Keratinocyte (primary cell): ENCODE measurements at places on chromosomes 6 and 20.

GRCh38 chr6:106077170-106077569 lies 9.0 kb upstream of the PRDM1 start:
- H3K27me3 ChIP-seq, result no peaks in the 10 kb centered on the region
- H3K27ac ChIP-seq, result no peak overlapping the region

DNA sequence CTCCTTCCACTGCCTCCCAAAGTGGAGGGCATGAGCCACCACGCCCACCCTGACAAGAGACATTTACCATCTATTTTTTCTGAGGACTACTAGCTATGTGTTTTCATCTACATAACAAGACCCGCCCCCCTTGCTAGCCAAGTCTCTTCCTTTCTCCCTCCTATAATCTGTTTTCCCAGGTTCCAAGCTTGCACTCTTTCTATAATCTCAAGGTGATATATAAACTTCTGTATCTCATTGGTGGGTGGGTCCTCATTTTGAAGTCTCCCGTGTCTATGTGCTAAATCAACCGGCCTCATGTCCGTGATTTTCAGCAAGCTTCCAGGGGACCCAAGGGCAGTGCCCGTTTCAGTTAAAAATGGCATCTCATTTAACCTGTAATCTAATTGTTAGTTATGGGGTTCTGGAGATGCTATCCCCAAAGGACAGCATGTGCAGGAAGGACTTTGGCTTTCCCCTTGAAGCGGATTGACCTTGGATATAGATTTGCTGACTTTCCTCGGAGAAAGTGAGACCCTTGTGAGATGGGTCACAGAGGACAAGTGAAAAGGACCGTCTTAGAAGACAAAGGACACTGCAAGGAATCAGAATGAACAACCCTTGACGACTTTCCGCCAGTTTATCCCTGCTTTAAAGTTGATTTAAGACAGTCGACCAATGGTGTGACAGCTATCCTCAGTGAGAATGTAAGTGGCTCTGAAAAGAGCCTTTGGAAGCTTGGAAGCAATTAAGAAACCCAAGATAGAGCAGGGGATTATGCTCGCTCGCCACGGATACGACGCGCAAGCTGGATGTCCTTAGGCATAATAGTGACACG lies 22.4 kb downstream of the OR2B2 start:
- peak overlapping the region; percentile 29 for H3K27ac ChIP-seq
- peaks cover 18% of the 10 kb centered on the region for H3K4me1 ChIP-seq
- no peak for DNase-seq
- H3K4me3 ChIP-seq, result peak overlapping the region; percentile 63
- no peaks in the 10 kb centered on the region for H3K27me3 ChIP-seq

DNA sequence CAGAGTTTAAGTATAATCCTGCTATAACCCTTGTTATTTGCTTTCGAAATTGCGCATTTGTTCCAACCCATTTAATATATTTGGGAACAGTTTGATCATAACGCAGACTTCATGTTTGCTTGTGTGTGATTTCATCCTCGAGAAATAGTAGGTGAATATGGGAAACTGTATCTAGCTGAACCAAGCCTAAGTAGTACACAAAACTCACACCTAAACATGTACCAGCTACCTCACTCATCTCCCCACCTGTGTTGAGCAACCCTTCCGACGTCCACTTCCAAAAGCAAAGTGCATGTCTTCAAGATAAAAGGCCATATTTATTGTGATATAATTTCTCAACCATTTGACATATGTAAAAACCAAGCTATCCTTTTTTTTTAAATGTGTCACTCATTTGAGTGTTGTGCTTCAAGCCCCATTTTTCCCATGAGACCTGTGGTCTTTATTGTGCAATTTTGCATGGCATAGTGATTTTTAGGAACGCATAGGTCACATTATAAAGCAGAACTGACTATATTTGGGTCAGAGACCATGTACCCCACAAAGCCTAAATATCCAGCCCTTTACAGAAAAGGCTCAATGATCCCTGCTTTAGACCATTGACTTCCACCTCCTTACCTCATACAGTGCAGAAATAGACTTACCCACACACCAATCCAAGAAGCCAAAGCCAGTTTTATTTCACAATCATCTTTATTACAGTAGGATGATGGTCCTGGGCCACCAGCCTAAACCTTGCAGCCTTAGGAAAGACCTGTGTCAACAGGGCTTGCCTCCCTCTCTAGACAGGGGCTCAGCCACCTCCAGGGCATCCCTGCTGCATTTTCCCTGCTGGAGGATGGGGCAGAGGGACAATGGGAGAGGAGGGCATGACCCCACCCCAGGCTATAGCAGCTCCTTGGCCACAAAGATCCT lies 7.1 kb downstream of the CCND3 start:
- no peak overlapping the region for H3K27ac ChIP-seq
- DNase-seq, result no peak
- H3K4me1 ChIP-seq, result peaks cover 13% of the 10 kb centered on the region
- H3K36me3 ChIP-seq, result peaks cover 56% of the 10 kb centered on the region

DNA sequence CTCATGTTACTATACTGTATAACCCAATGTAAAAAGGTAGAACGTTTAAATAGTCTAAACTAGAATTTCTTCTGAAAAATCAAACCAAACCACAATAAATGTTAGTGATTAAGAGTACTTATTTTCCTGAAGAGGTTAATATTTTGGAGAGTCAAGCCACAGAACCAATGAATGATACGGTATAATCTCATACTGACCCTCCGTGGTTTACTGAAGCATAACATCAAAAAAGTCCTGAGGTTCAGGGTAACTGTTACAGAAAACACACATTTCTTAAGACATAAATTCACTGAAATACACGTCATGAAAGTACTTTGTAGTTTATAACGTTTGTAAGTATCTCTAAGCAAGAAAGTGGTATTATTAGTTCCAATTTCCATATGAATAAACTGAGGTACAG lies 28.9 kb downstream of the ESF1 start:
- H3K27ac ChIP-seq, result no peak overlapping the region
- DNase-seq, result no peak
- no peaks in the 10 kb centered on the region for H3K36me3 ChIP-seq
- H3K27me3 ChIP-seq, result no peaks in the 10 kb centered on the region
- H3K4me3 ChIP-seq, result no peak overlapping the region

DNA sequence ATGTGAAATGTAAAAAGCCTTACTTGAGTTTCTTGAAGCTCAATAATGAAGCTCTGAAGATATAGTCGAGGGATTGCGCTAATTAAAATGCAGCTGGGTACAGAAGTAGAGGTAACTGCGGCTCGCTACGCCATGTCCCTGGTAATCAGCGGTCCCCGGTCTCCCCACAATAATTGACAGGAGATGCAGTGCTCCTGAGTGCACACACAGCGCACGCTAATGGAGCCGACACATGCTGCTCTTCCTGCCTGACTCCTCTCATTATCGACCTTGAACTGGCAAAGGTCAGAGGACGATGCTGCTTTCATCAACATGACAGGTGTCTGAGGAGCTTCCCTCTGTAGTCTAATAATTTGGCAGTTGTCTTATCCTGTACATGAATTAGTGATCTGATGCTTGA lies 365.9 kb downstream of the RNF144B start:
- H3K36me3 ChIP-seq, result no peaks in the 10 kb centered on the region
- H3K27ac ChIP-seq, result no peak overlapping the region
- H3K4me3 ChIP-seq, result no peak overlapping the region
- peaks cover 4% of the 10 kb centered on the region for H3K27me3 ChIP-seq
- no peak for DNase-seq
- H3K4me1 ChIP-seq, result no peaks in the 10 kb centered on the region

DNA sequence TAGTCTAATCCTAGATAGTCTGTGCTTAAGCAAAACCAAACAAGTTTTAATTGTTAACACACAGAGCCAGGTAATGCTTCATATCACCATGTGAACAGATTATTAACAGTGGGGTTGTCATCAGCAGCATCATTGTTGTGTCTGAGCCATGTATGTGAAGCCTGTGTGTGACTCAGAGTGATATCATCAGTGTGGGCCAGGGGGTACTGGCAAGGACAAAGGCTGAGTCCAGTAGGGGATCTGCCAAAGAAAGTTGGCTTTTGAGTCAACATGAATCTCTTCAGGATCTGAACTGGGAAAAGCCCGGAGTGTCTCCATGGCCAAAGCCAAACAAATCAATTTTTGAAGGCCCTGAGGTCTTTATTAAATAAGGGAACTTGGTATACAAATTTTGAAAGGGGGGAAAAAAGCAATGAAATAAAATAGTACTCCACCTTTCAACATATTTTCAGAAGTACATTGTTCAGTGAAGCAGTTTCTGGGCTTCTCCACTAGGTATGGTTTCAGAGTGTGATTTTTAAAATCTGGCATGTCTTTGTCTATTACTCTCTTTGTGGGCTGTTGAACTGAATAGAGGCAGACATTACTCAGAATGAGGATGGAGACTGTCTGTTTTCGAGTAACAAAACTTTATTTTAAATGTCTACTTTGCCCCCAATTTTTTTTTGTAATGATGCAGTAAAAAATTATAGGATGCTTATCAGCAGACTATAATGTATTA lies 444.2 kb upstream of the JAG1 start:
- H3K27ac ChIP-seq, result peak overlapping the region; percentile 95
- H3K4me1 ChIP-seq, result peaks cover 34% of the 10 kb centered on the region
- H3K36me3 ChIP-seq, result no peaks in the 10 kb centered on the region
- no peaks in the 10 kb centered on the region for H3K27me3 ChIP-seq
- peak; percentile 95 for DNase-seq

- peaks cover 73% of the 10 kb centered on the region for H3K27me3 ChIP-seq
- DNase-seq, result no peak
- H3K4me1 ChIP-seq, result no peaks in the 10 kb centered on the region
Observed at GRCh38 chr20:672963-673602, 2.5 kb downstream of the SCRT2 start.

DNA sequence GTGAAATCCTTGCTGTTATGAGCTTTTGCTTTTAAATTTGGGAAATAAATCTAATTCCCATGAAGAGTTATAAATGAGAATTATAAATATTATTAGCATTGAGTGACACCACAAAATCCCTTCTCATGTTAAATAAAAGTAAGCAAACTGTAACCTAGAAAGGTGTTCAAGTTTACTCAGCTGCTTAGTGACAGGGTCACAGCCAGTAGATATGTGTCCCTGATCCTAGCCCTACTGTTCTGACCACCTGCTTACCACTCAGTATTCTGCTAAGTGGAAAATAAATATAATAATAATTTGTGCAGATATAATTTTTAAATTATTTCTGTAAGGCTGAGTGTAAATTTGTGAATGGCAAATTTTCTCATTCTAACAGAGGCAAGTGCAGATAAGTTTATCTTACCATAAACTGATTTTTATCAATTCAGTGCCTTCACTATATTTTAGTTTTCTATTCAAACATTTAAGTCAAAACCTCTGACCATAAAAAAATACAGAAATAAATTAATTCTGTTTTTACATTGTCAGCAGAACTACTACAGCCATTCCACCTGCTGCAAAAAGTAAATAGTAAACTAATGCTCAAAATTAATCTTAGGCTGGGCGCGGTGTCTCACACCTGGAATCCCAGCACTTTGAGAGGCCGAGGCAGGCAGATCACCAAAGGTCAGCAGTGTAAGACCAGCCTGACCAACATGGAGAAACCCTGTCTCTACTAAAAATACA lies 118.2 kb downstream of the TENT5A start:
- DNase-seq, result no peak
- no peaks in the 10 kb centered on the region for H3K4me1 ChIP-seq
- H3K27me3 ChIP-seq, result no peaks in the 10 kb centered on the region

GRCh38 chr20:19920381-19921138 lies 96.6 kb upstream of the NAA20 start:
- no peak overlapping the region for H3K27ac ChIP-seq
- no peaks in the 10 kb centered on the region for H3K36me3 ChIP-seq
- DNase-seq, result no peak
- H3K4me3 ChIP-seq, result no peak overlapping the region
- peaks cover 2% of the 10 kb centered on the region for H3K4me1 ChIP-seq

GRCh38 chr6:87784690-87785089 lies 82.7 kb upstream of the AKIRIN2 start:
- H3K4me3 ChIP-seq, result no peak overlapping the region
- H3K27ac ChIP-seq, result no peak overlapping the region
- DNase-seq, result no peak
- H3K36me3 ChIP-seq, result no peaks in the 10 kb centered on the region

- H3K27ac ChIP-seq, result no peak overlapping the region
- no peak overlapping the region for H3K4me3 ChIP-seq
- H3K36me3 ChIP-seq, result no peaks in the 10 kb centered on the region
Observed at GRCh38 chr20:53855733-53856132, 214.7 kb downstream of the BCAS1 start.

- H3K27ac ChIP-seq, result no peak overlapping the region
- no peaks in the 10 kb centered on the region for H3K27me3 ChIP-seq
- H3K4me1 ChIP-seq, result no peaks in the 10 kb centered on the region
- H3K4me3 ChIP-seq, result no peak overlapping the region
Observed at GRCh38 chr6:75532521-75532920, 38.9 kb upstream of the FILIP1 start.

GRCh38 chr6:163764565-163764964 lies 350.0 kb downstream of the QKI start:
- no peaks in the 10 kb centered on the region for H3K36me3 ChIP-seq
- H3K27me3 ChIP-seq, result no peaks in the 10 kb centered on the region
- H3K27ac ChIP-seq, result no peak overlapping the region
- no peak for DNase-seq

GRCh38 chr6:168132531-168133167 lies 53.6 kb upstream of the FRMD1 start:
- no peak for DNase-seq
- H3K27me3 ChIP-seq, result peaks cover 10% of the 10 kb centered on the region
- no peaks in the 10 kb centered on the region for H3K4me1 ChIP-seq
- no peak overlapping the region for H3K4me3 ChIP-seq

DNA sequence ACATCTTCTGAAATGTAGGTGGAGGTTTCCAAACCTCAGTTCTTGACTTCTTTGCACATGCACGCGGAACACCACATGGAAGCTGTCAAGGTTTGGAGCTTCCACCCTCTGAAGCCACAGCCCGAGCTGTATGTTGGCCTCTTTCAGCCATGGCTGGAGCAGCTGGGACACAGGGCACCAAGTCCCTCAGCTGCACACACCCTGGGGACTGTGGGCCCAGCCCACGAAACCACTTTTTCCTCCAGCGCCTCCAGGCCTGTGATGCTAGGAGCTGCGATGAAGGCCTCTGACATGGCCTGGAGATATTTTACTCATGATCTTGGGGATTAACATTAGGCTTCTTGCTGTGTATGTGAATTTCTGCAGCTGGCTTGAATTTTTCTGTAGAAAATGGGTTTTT lies 68.7 kb downstream of the RNF217 start:
- DNase-seq, result no peak
- no peaks in the 10 kb centered on the region for H3K27me3 ChIP-seq
- no peak overlapping the region for H3K27ac ChIP-seq
- no peak overlapping the region for H3K4me3 ChIP-seq
- no peaks in the 10 kb centered on the region for H3K4me1 ChIP-seq

DNA sequence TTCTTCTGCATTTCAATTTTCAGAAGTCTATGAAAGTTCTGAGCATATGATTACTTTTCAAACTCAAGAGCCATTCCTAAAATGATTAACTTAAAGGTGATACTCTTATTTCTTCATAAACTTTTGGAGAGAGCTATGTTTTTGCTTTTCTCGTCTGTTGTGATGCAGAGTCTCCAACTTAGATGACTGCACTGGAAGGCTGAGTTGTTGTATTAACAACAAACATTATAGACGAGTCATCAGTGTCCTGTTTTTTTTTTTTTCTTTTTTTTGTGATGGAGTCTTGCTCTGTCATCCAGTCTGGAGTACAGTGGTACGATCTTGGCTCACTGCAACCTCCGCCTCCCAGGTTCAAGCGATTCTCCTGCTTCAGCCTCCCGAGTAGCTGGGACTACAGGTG lies 101.9 kb downstream of the CD109 start:
- no peak overlapping the region for H3K4me3 ChIP-seq
- peaks cover 12% of the 10 kb centered on the region for H3K36me3 ChIP-seq
- H3K27me3 ChIP-seq, result no peaks in the 10 kb centered on the region
- H3K4me1 ChIP-seq, result no peaks in the 10 kb centered on the region
- H3K27ac ChIP-seq, result no peak overlapping the region
